ENCODE measurements at places on chromosomes 11 and 22.

DNA sequence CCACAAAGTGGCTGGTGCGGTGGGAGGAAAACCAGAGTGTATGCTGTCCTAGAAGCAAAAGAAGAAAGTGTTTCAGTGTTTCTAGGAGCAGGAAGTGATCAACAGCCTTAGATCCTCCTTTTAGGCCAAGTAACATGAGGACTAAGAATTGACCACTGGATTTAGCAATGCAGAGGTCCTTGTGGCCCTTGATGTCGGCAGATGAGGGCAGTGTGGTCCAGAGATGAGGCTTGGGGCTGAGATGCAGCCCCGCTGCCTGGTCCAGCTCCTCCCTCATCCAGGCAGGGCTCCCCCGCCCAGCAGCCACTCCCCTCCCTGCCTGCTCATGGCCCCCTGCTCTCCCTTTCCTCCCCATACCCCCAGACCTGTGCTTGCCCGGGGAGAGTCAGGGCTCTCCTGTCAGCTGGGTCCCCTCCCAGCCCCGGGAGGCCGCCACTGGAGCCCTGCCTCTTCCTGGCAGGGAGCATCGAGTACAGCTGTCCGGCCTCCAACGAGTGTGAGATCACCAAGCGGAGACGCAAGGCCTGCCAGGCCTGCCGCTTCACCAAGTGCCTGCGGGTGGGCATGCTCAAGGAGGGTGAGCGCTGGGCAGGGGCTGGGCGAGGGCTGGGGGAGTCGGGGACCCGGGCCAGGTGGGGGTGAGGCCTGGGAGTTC lies 3.7 kb downstream of the TRMT112 start:
- DNase-seq = no peak

DNA sequence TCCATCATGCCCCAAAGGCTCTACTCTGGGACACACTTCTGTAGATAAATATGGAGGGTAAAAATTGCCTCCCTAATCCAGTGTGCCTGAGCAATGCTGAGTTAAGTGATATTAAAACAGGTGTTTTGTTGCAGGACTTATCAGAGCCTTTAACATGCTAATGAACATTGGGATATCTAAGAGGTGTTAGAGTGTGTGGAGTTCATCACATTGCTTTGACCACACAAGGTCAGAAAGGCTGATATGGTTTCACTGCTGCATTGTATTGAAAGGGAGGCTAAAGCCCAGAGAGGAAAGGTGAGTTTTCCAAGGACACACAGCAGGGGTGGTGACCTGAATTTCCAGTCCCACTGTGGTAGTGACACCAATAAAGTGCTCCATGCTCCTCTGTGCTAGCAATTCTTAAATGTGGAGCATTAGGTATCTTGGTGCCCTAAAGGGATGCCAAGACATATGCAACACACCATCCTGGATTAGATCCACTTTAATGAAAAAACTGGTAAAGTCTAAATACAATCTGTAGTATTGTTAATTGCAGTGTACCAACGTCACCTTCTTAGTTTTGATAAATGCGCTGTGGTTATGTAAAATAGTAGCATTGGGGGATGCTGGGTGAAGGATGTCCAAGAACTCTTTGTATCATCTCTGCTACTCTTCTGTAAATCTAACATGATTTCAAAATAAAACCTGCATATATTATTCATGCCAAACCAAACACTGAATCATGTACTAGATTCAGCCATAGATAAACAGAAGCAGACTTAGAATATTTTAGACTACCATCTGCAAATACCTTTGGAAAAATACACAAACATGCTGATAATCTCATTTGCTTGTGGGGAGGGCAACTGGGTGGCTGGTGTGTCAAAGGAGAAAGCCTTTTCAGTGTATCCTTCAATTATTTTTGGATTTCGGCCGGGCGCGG lies 45.8 kb downstream of the MIAT start:
- no peak for DNase-seq

GRCh38 chr11:46275964-46276641 lies 1.4 kb upstream of the CREB3L1 start:
- DNase-seq = no peak

GRCh38 chr22:43134553-43134952 lies 8.6 kb downstream of the MCAT start:
- DNase-seq = no peak

GRCh38 chr11:35906277-35906661 lies 37.6 kb upstream of the LDLRAD3 start:
- DNase-seq = no peak

DNA sequence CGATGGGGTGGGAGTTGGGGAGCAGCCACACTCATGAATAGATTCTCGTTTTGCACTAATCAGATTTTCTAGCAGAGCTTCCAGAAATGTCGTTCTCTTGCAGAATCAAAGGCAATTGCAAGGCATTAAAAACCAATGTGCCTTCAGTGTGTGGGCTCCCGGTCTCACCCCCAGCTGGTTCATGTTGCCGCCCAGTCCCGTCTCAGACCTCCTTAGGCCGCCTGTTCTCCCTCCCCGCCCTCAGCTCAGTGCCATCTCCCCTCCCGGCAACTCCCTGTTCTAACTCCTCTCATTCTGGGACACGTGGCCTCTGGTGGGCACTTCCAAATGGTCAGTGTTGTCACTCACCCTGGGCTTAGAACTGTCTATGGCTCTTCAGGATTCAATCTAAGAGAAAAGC lies 42.5 kb upstream of the SMIM38 start:
- DNase-seq = no peak

GRCh38 chr11:30295178-30295885 lies 27.6 kb upstream of the ARL14EP start:
- no peak for DNase-seq

DNA sequence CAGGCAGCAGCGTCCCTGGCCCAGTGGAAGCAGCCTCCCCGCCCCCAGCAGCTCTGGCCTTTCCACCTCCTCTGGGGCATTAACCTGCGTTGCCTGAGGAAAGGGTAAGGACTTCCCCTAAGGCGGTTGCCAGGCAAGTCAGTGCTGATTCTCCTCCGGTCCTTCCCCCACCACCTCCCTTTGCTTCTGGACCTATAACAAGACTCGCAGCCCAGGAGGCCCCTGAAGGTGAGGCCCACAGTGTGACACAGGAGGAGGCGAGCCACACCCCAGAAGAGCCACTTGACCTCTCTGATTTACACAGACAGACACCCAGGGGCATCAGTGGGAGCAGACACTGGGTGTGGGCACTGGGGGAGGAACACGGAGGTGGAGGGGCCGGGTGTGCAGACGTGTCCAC lies 35.4 kb downstream of the ASCL2 start:
- no peak for DNase-seq

DNA sequence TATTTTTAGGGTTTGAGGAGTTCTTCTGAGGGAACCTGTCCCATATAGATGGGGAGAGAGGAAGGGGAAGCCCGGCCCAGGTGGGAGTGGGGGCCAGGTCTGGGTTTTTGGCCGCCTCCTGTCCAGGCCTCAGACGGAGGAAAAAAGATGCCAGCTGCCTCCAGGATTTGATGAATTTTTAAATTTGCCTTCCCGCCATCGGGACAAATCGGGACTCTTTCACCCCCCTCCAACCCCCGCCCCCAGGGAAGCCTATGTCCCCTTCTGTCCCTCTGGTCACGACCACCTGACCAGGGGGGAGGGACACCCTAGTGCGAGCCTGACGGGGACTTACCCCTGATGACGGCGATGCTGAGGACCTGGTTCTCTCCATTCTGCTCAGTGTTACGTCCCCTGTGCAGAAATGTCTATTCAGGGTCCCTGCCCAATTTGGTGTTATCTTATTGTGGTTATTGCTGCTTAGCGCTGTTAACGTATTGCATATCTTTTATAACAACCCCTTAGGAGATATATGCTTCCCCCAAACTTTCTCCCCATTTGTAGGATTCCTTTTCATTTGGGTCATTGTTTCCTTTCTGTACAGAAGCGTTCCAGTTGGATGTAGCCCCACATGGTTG lies 115.9 kb upstream of the GRK3 start:
- no peak for DNase-seq

DNA sequence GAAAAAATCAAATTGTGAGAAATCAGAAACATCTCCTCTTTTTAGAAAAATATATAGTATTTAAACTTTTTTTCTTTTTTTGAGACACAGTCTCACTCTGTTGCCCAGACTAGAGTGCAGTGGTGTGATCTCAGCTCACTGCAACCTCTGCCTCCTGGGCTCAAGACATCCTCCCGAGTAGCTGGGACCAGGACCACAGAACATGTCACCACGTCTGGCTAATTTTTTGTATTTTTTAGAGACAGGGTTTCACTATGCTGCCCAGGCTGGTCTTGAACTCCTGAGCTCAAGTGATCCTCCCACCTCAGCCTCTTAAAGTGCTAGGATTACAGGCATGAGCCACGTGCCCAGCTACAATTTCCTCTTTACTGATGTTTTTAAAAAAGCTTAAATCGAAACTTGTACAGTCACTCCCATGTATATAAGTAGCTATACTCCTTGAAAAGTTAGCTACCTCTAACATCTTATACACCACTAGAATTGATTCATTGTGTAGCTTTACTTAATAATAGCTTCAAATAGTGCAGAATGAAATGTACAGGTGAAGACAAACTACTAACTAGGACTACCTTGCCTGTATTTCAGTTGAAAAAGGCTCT lies 10.3 kb downstream of the EIF4G2 start:
- no peak for DNase-seq

GRCh38 chr11:82462608-82463242 lies 270.9 kb downstream of the FAM181B start:
- no peak for DNase-seq

All from C1 segment of cervical spinal cord (tissue), 14 donors.